ENCODE measurements at places on chromosomes 16 and 17.
A peak's percentile ranks its signal among the peaks of the same experiment; 100 is the strongest.

- DNase-seq: no peak
Measured at GRCh38 chr17:45127207-45127547, 5.1 kb downstream of the PLCD3 start.

- peak; percentile 60 for DNase-seq
Measured at GRCh38 chr17:20896153-20896649, 146.6 kb downstream of the USP22 start.

DNA sequence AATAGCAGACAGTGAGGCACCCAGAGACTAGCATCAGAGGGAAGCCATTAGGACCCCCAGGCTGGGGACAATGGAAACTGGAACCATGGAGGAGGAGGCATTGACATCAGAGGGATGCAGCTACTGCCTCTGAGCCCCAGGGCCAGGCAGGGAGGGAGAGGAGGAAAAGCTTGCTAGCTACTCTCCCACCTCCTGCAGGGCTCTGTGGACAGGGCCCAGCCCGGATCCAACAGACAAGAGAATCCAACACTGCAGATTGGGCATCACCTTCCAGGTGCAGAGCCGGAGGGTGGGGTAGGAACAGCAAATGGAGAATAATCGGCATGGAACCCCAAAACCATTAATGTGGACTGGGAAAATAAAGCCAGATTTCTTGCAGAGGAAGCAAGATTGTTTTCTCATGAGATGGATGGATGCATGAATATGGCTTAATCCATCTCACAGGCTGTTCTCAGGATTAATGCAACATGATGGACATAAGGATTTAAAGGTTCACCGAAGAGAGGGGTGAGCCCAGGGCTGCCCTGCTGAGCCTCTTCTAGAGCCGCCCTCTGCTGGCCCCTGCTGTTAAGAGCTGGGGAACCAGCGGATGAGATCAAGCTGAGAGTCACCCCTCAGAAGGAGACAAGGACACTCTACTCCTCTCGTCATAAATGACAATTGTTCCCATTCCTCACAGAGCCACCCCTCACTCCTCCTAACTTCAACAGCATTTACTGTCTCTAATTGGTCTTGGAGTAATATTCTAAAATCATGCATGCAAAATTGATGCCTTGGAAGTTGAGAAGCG, 48.8 kb downstream of the DNAH3 start:
- peak; percentile 40 for DNase-seq

- no peak for DNase-seq
Measured at GRCh38 chr16:30444231-30445148, 1.2 kb downstream of the SEPHS2 start.

GRCh38 chr17:64399071-64399766, 8.6 kb upstream of the PECAM1 start:
- DNase-seq: no peak

- peak; percentile 46 for DNase-seq
Measured at GRCh38 chr17:43832168-43832975, 574 bp downstream of the MPP3 start.

- no peak for DNase-seq
Measured at GRCh38 chr17:75339971-75340370, 50.7 kb upstream of the SLC25A19 start.

- peak; percentile 30 for DNase-seq
Measured at GRCh38 chr17:58325289-58325726, 3.3 kb downstream of the TSPOAP1 start.

- DNase-seq: no peak
Measured at GRCh38 chr16:46889942-46890300, 5.8 kb downstream of the GPT2 start.

GRCh38 chr16:88381820-88382451, 823 bp upstream of the ZNF469 start:
- no peak for DNase-seq

DNA sequence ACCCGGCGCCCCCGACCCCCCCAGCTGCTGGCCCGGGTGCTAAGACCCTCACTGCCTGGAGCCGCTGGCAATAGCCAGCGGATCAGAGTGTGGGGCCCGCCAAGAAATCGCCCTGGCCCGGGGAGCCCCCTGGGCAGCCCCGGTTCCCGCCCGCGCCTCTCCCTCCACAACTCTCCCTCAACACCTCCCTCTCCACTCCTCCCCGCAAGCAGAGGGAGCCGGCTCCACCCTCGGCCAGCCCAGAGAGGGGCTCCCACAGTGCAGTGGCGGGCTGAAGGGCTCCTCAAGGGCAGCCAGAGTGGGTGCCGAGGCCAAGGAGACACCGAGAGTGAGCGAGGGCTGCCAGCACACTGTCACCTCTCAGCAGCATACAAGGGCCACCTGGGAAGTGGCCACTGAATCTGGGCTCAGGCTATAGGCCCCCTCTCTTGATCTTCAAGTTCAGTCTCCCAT, 385.5 kb downstream of the SEC14L1 start:
- DNase-seq: no peak

DNA sequence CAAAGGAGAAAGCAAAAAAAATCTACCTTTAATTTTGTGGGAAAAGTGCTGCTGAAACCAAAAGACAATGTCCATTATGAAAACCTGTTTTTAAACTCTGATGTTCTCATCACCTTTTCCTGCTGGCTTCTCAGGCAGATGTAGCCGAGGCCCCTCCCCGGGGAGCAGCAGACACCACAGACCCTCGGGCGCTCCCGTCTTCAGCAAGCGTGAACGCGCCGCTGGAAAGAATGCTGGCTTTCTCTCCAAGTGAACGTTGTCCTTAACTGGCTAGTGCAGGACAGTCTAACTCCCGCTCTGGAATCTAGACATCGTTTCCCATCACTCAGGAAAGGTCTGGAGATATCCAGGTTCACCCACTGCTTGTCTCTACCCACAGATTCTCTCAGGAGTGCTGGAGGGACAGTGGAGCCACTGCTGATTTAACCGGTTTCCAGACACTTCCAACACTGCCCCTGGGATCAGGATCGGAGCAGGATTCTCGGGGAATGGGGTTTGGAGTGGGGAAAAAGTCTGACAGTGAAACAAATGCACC, 211.2 kb downstream of the RBFOX3 start:
- DNase-seq: no peak

- peak; percentile 61 for DNase-seq
Measured at GRCh38 chr16:74667255-74667700, 601 bp upstream of the RFWD3 start.

- DNase-seq: no peak
Measured at GRCh38 chr16:56244612-56245011, 53.3 kb downstream of the GNAO1 start.

GRCh38 chr17:49012769-49013255, 15.6 kb downstream of the IGF2BP1 start:
- no peak for DNase-seq

- no peak for DNase-seq
Measured at GRCh38 chr16:88337021-88337420, 45.7 kb upstream of the ZNF469 start.

DNA sequence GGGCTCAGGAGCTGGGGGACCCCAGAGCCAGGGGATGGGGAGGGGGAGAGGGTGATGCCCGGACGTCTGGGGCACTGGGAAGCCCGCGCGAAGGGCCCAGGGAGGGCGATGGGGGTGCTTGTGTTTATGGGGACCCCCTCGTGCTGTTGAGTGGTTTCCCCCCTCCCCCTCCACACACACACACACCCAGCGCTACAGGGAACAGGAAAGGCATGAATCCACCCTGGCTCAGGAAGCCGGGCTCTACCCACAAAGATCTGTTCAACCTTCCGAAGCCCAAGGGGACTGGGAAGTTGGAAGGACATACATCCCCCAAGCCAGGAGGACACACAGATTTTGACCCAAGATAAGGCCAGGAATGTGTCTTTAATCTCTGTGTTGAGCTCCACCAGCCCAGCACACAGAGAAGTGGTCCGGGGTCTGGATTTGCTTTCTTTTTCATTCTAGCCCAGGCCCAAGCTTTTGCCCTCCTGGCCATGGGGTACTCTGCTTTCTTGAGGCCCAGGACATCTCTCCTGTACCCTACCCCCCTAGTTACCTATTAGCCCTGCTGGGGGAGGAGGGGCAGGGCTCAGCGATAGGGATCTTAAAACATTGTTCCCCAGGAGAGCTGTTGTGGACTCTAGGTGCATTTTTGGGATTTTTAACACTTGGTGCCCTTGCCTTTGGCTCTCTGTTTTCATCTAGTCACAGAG, 1.2 kb downstream of the UBALD2 start:
- peak; percentile 47 for DNase-seq

- no peak for DNase-seq
Measured at GRCh38 chr17:39611401-39612112, 3.8 kb upstream of the NEUROD2 start.

GRCh38 chr17:72466606-72467005, 345.8 kb downstream of the SOX9 start:
- no peak for DNase-seq

DNA sequence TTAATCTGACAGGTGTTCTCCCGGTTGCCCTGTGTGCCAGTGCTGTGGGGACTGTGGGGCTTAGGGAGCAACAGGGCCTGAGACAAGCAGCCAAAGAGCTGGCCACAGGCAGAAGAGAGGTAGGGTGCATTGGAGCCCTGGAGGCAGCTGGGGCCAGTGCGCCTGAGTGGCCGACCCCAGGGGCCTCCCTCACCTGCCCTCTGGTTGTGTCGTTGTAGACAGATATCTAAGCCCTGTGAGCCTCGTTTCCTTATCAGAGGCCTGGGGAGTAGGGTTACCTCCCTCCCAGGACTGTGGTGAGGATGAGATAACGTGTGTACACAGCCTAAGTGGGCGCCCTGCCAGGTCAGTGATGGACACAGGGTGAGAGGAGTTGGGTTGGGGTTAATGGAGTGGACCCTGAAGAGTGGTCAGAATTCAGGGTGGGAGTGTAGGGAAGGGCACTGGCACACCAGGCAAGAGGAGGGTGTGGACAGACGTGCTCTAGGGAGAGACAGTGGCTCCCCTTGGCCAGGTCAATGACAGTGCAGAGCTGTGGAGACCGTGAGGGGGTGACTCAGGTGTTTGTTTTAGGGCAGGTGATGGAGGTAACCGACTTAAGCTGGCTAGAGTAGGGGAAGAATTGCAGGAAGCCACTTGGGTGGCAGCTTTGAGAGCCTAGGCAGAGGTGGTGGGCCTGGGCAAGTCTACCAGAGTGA, 3.4 kb downstream of the NARF start:
- DNase-seq: no peak

DNA sequence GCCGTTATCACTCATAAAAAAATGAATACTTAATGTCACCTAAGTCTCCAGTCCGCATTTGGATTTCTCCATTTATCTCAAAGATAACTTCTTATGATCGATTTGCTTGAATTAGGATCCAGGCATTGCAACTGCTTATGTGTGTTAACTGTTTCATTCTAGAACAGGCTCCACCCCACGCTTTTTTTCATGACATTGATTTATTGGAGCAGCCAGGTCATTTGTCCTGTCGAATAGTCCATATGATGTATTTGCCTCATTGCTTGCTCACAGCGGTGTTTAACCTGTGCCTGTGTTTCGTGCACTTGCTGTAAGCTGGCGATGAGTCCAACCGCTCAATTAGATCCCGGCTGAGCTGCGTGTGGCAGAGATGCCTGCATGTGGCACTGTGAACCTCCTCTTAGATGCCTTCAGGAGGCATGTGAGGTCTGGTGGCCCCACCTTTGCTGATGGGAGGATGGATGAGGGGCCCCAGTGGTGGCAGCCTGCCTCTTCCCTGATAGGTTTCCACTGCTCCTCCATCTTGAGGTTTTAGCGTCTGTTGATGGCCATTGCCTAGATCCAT, 16.4 kb downstream of the DHX38 start:
- DNase-seq: no peak

All from stimulated activated CD4-positive, alpha-beta T cell treated with anti-CD3 and anti-CD28 coated beads, Interleukin-15, amount 100 ng/mL, for 24 hours (primary cell).